ENCODE measurements at places on chromosomes 2 and 18.

GRCh38 chr2:223053484-223054192 is 1.6 kb downstream of the KCNE4 start:
- no peak for DNase-seq

GRCh38 chr2:27977731-27978312 is 87.3 kb downstream of the BABAM2 start:
- no peak for DNase-seq

DNA sequence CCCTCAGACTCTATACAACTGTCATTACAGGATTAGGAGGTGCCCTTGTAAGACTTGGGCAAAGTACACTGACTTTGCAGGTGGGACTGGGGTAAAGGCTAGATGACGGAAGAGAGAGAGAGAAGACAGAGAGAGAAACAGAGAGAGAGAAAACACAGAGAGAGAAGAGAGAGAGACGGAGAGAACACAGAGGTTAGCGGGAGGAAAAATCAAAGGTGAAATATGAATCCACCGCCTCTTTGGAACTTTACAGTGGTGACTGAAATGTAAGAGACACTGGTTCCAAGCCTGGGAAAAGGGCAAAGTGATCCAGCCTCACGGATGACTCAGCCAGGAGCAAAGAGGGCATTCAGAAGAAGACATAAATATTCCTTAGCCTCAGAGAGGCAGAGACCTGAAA is 25.1 kb upstream of the CAB39 start:
- DNase-seq = no peak

DNA sequence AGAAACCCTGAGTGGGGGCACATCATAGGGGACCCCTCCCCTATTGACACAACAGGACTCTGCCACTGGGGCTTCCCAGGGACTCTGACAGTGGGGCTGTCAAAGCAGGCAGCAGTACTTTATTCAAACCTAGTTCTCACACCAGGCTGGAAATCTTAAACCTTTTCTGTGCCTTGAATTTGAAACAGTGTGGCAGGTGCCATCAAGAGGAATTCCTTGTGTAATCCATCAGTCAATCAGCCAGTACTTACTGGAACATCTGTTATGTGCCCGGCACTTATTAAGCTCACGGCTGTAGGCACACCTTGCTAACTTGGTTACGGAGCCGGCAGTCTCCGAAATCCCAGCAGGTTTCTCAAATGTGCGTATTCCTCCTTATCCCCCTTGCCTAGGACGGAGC is 12.0 kb downstream of the GLI2 start:
- no peak for DNase-seq

- DNase-seq = no peak
Measured at GRCh38 chr2:239308661-239309397, 92.0 kb downstream of the HDAC4 start.

DNA sequence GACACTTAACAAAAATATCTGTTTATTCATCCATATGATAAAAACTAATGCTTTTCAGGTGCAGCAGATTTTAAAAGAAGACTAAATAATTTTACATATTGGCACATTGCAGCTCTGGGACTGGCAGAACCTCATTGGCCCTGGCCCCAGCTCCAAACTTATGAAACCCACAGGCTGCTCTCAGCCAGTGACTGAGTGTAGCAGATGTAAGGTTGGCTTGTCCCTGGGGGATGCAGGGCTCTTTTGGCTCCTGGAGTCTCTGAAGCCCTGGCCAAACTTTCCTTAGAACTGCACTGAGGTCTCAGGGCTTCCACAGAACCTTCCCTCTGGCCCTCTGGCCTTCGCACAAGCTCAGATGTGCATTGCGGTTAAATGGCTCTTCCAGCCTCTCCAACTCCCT is 725.0 kb upstream of the SOX11 start:
- no peak for DNase-seq

GRCh38 chr2:38442643-38443541 is 65.8 kb upstream of the ATL2 start:
- DNase-seq = no peak

- DNase-seq = no peak
Measured at GRCh38 chr2:199041-199966, 64.5 kb downstream of the SH3YL1 start.

- DNase-seq = no peak
Measured at GRCh38 chr18:68056936-68057335, 540.4 kb upstream of the DSEL start.

- no peak for DNase-seq
Measured at GRCh38 chr18:27803957-27804356, 373.0 kb downstream of the CDH2 start.

- DNase-seq = no peak
Measured at GRCh38 chr2:28766070-28766469, 14.4 kb downstream of the PPP1CB start.

GRCh38 chr18:8668381-8668780 is 37.0 kb upstream of the MTCL1 start:
- no peak for DNase-seq

- DNase-seq = peak; percentile 28
Measured at GRCh38 chr2:8378016-8378810, 303.6 kb upstream of the ID2 start.

- no peak for DNase-seq
Measured at GRCh38 chr2:149028891-149029290, 9.6 kb upstream of the LYPD6B start.

- DNase-seq = no peak
Measured at GRCh38 chr18:29147944-29148343, 971.0 kb upstream of the CDH2 start.
